T1000 (cell line): ENCODE measurements at places on chromosomes 2 and 18.

GRCh38 chr18:24791751-24792545, 331.5 kb downstream of the HRH4 start:
- DNase-seq = no peak

GRCh38 chr2:168135630-168136029, 111.8 kb downstream of the STK39 start:
- DNase-seq = no peak

DNA sequence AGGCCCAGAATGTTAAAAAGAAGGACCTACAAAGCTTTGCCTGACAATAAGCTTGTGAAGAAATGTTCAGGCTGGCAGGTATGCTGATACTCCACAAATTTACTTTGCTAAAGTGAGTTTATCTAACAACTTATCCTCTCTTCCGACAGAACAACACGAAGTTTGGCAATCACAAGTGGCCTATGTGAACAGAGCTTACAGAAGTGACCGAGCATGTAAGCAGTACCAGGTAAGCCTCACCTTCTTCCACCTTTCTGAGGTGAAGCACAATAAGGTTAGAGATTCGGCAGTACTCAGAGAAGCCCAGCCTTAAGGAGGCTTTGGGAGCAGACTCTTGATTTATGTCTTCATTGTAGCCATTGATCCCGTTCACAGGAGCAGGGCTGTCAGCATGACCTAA, 9.0 kb upstream of the LCT start:
- no peak for DNase-seq

DNA sequence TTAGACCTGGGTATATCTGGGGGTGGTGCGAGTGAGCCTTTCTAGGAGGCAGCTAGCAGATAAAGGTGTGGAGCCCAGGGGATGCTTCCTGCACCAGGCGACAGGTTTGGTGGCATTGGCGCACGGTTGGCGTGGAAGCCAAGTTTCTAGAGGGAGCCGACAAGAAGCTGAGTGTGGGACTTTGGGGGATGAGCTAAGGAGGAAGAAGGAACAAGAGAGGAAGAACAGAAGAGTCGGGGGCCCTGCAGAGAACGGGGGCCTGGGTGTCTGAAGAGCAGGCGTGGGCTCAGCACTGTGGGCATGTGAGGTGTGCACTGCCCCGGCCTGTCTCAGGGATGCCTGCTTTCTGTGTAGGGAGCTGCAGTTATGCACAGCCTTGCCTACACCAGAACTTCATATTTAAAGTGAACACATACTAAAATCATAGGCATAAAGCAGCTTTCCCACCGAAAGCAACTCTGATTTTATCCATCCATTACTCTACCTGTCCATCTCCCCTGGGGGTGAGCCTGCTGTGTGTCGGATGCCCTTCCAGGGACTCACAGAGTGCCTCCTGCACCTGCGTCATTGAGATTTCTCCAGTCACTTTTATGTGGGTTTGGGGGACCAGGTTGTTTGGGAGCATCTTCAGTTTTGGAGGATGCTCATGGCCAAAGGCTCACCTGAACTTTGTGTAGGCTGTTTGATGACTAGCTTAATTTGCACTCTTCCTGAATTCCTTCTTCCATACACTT, 149.7 kb downstream of the LDLRAD4 start:
- DNase-seq = no peak

DNA sequence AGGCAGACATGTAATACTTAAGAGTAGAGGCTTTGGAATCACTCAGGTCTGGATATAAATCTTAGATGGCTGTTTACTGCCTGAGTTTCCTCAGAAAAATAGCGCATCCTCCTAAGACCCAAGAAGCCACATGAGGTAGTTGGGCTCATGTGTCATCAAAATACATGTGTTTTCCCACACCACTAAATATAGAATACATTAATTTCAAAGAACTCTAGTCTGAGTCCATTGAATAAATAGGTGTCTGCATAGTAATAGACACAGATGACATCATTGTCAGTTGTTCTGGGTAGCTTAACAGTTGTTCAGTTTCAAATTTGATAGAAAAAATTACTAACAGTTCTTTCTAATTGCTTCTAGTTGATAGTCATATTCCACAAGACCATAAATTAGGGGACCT, 9.6 kb downstream of the PPP1R1C start:
- no peak for DNase-seq

DNA sequence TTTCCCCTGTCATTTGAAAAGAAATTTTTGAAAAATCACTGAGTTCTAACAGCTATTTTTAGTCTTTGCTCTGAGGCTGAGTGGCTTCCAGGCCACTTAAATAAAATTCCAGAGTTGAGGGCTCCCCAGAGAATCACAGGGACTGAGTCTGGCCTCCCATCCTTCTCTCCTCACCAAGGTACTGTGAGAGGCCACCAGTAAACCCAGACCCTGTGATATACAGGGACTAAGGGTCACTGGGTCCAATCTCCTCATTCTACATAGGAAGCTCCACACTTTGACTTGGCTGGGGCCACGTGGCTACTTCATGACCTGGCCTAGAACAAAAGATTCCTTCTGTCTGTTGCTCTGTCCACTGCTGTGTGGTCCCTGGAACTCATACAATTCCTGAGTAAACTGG, 123.2 kb upstream of the CDCA7 start:
- no peak for DNase-seq

DNA sequence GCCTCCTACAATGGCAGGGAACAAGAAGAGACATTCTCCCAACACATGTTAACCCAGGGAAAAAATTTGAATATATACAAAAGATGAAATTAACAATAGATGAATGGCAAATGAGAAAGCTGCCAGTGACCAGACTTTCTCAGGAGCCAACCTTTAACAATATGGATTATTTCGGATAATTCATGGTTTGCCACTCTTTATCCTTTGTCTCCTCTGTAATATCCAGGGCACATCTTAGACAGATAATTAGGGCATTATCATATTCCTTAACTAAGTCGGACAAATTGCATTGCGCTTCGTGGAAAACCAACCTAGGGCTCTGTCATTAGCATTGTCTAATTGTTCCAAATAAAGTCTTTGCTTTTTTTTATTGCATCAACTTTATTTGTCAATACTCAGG, 97.3 kb downstream of the CDCA7 start:
- no peak for DNase-seq

GRCh38 chr18:65093346-65093745, 657.5 kb upstream of the CDH7 start:
- no peak for DNase-seq
